ENCODE measurements at places on chromosomes 4 and X.
A peak's percentile ranks its signal among the peaks of the same experiment; 100 is the strongest.

DNA sequence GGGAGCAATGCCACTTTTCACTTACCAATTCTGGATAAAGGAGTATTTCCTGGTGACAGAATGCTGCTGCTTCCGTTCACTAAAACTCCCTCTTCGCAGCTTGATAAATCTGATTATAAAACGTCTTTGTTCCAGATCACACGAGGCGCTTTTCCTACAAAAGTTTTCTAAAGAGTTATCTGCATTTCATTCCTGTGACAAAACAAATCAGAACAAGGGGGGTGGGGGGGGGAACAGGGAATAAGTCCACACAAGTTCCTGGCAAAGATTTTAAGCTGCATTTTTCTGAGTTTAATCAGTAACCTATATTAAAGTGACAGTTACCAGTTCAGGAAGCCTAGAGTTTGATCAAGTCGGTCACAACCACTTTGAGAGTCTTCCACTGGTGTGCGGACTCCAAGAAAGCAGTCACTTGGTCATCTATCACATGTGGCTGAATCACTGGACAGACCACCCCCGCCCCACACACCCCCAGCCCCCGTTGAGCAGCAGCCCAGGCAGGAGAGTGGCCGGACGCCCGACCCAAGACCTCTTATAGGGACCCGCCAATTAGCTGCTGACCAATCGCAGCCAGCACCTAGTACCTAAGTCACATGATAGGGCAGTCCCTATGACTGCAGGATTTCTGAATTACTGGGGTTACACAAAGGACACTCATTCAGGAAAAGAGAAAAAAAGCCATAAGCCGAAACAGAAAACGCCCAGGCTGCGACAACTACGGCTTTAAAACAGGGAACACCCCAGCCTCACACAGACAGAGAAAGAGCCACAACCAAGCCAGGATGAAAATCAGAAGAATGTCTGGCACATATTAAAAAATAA is 569.3 kb upstream of the DIPK2B start:
- DNase-seq, result peak; percentile 74

DNA sequence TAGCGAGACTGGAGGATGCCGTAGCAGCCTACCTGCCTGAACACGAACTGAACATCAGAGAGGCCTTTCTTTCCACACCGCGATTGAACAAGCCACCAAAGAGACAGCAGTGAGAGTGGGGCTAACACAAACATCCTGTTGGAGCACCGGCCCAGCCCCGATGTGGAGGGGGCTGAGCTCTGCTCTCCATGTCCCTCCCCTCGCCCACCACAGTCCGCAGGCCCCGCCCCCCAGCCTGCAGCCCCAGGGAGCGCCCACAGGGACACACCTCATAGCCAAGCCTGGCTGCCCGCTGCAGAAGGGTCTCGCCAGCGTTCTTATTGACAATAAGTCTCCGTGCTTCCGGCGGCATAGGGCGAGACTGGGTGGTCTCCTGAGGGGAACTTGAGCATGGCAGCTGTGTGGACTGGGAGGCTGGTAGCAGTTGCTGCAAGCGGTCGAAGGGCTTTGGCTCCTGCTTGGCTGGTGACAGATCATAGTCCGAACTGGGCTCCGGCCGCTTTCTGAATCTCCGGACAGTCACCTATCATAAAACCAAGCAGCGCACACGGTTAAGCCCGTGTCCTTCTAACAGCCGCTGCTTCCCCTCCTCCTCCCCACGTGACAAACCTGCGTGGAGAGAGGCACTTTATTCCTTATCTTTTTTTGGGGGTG is 35.8 kb downstream of the BCOR start:
- DNase-seq, result no peak

GRCh38 chrX:106932492-106932923 is 12.3 kb downstream of the CLDN2 start:
- DNase-seq, result no peak

DNA sequence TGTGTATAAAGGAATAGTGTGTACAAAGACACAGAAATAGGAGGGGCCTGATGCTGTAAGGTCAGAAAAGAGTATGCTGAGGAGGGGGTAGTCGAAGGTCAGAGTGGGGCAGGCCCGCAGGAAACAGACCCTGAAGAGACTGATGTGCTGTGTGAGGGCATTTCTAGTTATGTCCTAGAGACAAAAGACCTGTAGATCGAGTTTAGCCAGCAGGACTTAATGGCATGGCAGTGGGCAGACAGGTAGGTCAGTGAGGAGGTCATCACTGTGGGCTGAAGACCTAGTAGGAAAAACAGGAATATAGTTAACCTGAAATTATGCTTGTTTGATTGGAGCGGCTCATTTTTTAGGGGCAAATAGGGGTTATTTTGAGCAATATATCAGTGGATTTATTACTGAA is 57.1 kb downstream of the KIAA0232 start:
- DNase-seq, result no peak

Measured in skeletal muscle cell (primary cell).